ENCODE measurements at places on chromosomes 12 and 14.

- DNase-seq, result no peak
These were observed 38.1 kb downstream of the DUSP6 start for GRCh38 chr12:89314060-89314761.

DNA sequence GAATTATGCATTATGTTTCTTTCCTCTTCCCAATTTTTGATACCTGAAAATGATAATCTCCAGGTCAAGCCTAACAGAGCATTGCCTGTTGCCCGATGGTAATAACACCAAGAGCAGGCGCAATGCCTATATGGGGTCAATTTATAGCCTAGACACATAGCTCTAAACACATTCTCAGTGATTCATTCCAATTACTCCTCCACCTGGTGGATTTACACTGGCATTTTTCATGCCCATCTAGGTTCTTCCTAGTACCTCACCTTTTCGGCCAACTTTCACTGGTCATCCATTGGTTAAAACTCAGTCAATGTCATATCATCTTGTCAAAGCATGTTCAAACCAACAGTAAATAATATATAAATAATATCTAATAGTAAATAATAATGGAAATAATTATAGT is 53.1 kb downstream of the EIF2S3B start:
- DNase-seq, result no peak

- no peak for DNase-seq
These were observed 67.2 kb downstream of the TBC1D30 start for GRCh38 chr12:64891629-64892028.

- no peak for DNase-seq
These were observed 90.7 kb downstream of the NINJ2 start for GRCh38 chr12:572532-572899.

GRCh38 chr12:93361151-93361919 is 16.4 kb upstream of the NUDT4 start:
- DNase-seq, result no peak

GRCh38 chr14:97642631-97643030 is 845.4 kb downstream of the VRK1 start:
- DNase-seq, result no peak

GRCh38 chr12:121182222-121182893 is 27.6 kb upstream of the P2RX4 start:
- DNase-seq, result no peak

GRCh38 chr14:98138666-98139065 is 1133.3 kb downstream of the BCL11B start:
- peak; percentile 31 for DNase-seq

- no peak for DNase-seq
These were observed 423 bp downstream of the FGD6 start for GRCh38 chr12:95216711-95217376.

GRCh38 chr12:129423041-129423580 is 480.7 kb downstream of the TMEM132D start:
- no peak for DNase-seq

- no peak for DNase-seq
These were observed 42.2 kb upstream of the CRACR2A start for GRCh38 chr12:3795066-3795465.

- no peak for DNase-seq
These were observed 60.7 kb upstream of the BDKRB2 start for GRCh38 chr14:96143906-96144305.

DNA sequence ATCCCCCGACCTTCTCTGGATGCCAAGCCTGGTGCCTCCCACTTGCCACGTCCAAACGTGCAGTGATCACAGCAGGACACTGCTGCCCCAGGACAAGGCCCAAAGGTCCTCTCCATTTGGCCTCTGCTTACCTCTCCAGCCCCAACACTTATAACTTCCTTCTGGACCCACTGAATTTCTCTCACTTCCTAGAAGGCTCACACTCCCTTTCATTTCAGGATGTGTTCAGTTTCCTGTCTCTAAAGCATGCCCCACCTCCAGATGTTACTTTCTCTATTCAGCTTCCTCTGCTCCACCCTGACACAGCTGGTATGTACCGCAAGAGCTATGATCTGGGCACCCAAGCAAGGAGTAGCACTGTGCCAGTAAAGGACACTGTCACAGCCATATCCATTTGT is 33.0 kb downstream of the CDKL1 start:
- DNase-seq, result no peak

GRCh38 chr12:21248679-21249078 is 86.0 kb downstream of the SLCO1A2 start:
- no peak for DNase-seq
